A549 treated with DMSO at 1 μM for 4 hours (cell line): ENCODE measurements at places on chromosomes 6 and 20. TPM values are rescaled to one million over a fixed set of nuclear protein-coding genes. Genes with fewer than 3 reads are reported as not detected.

Gene HLA-G
- total RNA-seq = not detected in 5 replicates

Gene DXO
- total RNA-seq = 11.1 to 12.8 TPM (median 12.1 TPM) in 5 replicates

Gene PBOV1
- not detected in 5 replicates for total RNA-seq

Gene SPATA25
- total RNA-seq = 0.43 to 0.75 TPM (median 0.67 TPM) in 4 of 5 replicates, not detected in the other
